Stimulated activated CD8-positive, alpha-beta memory T cell treated with anti-CD3 and anti-CD28 coated beads, Interleukin-2, amount 100 ng/mL, for 1 hour (primary cell): ENCODE measurements at places on chromosomes 16 and 17.

- DNase-seq = no peak
Measured at GRCh38 chr17:72545766-72546165, 424.9 kb downstream of the SOX9 start.

GRCh38 chr16:10322723-10323527, 62.9 kb upstream of the ATF7IP2 start:
- no peak for DNase-seq

DNA sequence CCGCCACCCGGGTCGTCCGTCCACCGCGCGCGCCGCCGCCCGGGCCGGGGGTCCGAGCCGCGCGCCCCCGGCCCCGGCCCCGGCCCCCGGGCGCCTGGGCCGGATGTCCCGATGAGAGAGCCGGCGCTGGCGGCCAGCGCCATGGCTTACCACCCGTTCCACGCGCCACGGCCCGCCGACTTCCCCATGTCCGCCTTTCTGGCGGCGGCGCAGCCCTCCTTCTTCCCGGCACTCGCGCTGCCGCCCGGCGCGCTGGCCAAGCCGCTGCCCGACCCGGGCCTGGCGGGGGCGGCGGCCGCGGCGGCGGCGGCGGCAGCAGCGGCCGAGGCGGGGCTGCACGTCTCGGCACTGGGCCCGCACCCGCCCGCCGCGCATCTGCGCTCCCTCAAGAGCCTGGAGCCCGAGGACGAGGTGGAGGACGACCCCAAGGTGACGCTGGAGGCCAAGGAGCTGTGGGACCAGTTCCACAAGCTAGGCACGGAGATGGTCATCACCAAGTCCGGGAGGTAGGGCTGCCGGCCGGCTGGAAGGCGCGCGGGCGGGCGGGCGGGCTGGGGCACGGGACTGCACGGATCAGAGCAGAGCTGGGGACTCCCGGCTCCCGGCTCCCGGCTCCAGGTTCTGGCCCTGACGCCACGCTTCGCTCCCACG, 548 bp downstream of the TBX2 start:
- no peak for DNase-seq

DNA sequence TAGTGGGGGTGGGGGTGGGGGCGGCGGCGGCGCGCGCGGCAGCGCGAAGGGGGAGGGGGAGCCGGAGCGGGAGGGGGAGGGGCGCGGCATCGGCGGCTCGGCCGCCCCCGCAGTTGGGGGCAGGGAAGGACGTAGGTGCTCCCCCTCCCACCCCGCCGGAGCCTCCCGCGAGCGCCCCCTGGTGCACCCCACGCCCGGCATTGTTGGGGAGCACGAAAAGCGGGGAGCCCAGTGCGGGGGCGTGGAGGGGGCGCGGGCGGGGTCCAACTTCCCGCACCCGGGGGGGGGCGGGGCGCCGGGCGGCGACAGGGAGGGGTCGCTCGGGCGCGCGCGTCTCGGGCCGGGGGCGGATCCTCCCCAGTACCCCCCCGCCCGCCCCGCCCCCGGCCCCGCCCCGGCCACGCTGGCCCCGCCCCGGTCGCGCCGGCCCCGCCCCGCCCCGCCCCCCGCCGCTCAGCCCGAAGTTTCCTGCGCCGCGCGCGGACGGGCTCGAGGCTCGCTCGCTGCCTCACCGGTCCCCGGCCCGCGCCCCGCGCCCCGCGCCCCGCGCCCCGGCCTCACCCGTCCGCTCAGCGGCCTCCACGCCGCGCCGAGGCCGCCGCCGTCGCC, at the start of gene CACNA1H:
Gene CACNA1H (plus strand): TSS at position 456 of the 609 bp plus-strand sequence. CDS start 632 bp downstream, outside the sequence.
- peak; percentile 6 for DNase-seq

GRCh38 chr17:17626151-17626805, 34.8 kb upstream of the PEMT start:
- DNase-seq = no peak

- no peak for DNase-seq
Measured at GRCh38 chr17:1511756-1512321, 4.6 kb downstream of the INPP5K start.

DNA sequence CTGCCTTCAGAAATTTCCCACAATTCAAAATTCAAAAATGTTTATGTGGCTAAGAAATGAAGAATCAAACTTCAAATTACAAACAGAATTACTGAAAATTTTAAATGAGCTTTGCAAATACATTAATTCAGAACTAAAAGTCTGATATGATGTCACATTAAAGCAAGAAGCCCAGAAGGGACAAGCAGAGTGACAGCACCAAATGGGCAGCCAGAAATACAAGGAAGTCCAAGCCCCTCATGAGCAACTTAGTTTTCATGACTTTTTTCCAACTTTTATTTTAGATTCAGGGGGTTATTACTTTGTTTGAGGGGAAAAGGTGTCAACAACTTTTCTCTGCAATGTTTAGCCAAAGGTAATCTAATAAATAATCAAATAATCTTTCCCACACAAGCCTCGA, 21.5 kb downstream of the UBE2G1 start:
- DNase-seq = no peak

DNA sequence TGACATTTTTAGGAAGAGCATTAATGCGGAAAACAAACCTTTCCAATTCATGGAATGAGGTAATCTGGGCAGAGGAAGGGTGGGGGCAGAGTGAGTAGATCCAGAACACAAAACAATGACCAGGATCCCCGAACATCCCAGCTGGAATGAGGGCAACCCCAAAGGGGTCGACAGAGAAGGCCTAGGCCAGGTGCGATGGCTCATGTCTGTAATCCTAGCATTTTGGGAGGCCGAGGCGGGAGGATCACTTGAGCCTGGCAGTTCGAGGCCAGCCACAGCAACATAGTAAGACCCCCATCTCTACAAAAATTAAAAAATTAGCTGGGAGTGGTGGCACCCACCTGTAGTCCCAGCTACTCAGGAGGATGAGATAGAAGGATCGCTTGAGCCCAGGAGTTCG, 64.7 kb downstream of the ZFHX3 start:
- no peak for DNase-seq

- no peak for DNase-seq
Measured at GRCh38 chr16:54986409-54986808, 55.7 kb downstream of the IRX5 start.

- DNase-seq = no peak
Measured at GRCh38 chr17:17001076-17001777, 29.3 kb upstream of the TNFRSF13B start.

DNA sequence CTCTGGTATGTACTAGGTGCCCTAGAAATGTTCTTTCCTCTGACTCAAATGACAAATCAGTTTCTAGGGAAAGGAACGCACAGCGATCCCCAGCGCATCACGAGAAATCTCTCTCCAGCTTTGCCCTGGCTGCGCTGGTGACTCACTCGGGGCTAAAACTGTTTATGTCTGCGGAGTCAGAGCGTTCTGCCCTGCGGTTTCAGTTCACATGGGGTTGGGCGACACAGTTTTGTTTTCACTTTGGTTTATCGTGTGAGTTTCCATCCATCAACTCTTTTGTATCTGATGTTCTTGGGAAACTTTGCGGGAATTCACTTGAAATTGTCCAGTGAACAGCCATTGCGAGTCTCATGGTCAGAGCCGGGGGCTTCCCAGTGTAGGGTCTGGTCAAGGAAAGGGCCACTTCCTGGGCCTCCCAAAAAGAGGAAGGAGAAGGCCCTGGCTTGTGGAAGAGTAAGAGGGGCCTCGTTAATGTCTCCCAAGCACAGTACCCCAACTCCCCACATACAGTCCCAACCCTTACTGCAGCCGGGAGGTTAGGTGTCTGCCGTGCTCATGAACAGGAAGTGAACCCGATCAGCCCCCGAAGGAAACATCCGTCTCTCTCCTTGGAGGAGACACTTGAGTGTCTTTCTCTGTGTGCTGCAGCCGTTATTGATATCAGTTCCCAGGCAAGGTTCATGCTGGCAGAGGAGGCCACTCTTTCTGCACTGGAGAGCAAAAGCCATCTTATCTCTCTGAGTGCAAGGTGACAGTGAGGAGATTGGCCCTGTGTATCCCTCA, 643.2 kb downstream of the WWOX start:
- peak; percentile 39 for DNase-seq

- DNase-seq = no peak
Measured at GRCh38 chr17:45228763-45229539, 7.3 kb downstream of the FMNL1 start.

GRCh38 chr17:31389657-31390381, 1.7 kb upstream of the RAB11FIP4 start:
- DNase-seq = no peak

- DNase-seq = no peak
Measured at GRCh38 chr17:60060474-60060873, 18.2 kb downstream of the HEATR6 start.

GRCh38 chr17:45050481-45051059, 862 bp downstream of the DCAKD start:
- no peak for DNase-seq

- DNase-seq = no peak
Measured at GRCh38 chr16:59144841-59145240, 410.7 kb upstream of the GOT2 start.

DNA sequence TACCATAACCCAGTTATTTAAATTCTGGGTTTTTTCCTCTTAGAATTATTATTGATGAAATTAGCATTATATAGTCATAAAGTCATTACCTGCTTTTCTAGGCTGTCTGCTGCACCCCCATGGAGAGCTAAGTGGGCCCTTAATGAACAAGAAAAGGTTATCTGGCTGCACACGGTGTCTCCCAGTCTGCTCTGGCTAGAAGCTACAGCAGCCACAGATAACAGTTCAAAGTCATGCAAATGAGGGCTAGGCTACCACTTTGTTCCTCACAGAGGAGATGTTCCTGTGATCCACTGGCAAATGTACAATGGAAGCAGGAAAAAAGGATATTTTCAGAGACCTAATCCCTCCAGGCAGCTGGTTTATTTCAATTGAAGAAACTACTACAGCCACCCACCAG, 112.1 kb downstream of the SNX11 start:
- no peak for DNase-seq

DNA sequence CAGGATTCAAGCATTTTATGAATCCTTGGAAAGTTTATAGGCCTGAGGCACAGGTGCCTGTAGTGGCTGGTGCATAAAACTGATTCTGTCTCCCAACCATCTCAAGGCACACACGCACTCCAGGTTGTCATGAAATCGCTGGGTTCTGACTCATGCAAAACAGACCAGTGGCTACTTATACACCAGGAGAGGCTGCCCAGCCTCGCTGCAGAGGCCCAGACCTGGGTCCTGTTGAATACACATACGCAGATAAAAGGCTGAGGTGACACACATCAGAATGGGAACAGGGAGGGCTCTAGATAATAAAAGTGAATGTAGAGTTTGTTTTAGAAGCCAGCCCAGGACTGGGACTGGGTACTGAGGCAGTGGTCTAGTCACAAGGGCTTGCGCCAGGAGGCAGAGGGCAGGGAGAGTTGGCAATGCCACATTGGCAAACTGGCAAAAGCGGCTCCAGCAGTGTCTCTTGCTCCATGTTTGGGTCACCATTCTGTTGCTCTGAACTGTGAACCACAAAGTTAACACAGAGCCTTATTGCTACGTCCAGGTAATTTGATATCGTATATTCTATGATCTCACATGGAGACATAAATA, 13.6 kb downstream of the OR1D5 start:
- no peak for DNase-seq

- DNase-seq = no peak
Measured at GRCh38 chr16:3458278-3458851, 14.9 kb downstream of the NAA60 start.

DNA sequence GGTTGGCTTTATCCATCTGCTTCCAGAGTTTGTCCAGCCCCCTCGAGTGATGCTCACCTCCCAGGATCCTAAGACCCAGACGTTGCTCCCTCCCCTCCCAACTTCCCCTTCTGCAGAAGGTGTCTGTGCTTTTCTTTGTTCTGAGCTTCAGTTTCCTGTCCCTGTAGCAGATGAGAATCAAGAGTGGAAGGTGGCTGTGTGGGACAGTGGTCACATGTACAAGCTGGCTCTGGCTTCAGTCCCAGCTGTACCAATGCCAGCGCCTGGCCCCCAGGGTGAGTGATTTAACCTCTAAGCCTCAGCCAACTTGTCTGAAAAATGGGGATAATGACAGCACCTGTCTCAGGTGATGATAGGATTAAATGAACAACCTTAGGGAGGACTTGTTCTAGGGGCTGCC, 7.7 kb downstream of the PRR15L start:
- DNase-seq = no peak

DNA sequence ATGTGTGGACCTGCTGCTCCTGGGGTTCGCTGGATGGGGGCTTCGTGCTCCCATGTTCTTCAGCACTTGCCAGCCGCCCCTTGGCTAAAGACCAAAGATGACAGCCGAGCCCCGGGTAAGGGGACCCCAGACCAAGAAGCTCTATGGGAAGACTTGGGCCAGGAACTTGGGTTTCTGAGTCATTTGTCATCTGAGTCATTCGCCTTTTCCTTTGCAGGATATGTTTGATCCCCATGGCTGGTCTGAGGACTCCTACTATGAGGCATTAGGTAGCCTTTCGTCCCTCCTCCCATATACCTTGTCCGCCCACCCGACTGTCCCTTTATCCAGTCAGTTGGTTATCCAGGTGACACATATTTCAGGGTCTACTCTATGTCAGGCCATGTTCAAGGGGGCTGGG, 17.7 kb upstream of the ITGB4 start:
- no peak for DNase-seq

- no peak for DNase-seq
Measured at GRCh38 chr17:12624211-12624610, 41.5 kb upstream of the MYOCD start.

DNA sequence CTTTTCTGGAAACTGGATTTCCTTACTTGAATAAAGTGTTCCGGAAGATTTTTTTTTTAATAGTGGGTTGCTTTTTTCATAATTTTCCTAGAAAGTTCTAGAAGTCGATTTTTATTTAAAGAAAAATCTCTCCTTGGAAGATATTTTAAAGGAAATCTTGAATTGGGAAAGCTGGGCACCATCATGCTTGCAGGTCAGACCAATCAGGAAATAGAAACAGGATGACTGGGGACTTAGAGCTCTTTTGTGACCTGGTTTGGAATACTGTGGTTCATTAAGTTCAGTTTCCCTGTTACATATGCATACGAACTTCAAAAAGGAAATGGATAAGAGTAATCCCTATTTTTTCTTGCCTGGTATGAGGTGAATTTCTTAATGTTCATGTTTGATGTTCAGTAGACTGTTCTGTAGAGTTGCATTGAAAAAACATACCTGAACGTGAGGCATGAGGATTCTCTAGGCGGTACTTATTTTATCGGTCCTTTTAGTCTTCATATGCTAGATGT, 1.2 kb downstream of the NFATC3 start:
- no peak for DNase-seq

- DNase-seq = no peak
Measured at GRCh38 chr17:68768804-68769203, 167.6 kb upstream of the FAM20A start.

DNA sequence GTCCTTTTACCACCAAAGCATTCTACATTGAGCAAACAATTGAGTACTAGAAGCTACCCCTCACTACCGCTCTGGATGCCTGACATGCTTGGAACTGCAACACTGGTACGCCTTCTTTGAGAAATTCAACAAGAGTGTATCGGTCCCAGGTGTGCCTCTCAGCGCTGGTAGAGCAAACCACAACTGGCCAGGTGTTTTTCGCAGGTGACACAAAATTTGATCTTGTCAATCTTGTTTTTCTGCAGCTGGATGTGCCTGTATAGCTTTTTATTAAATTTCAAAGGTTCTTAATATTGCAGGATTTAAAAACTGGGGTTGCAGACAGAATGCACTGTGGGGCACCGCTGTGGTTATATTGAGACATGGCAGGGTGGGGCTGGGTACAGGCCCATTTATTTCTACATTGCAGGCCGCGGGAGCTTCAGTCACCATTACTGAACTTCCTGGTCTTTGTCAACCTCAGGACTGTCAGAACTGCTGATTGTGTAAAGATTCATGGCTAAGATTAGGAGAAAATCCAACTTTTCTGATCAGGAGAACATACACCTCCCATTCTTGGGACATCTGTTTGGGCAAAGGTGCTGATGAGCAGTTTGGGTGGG, 4.5 kb upstream of the SNX20 start:
- DNase-seq = no peak

GRCh38 chr17:10177913-10178505, 20.4 kb downstream of the GAS7 start:
- DNase-seq = no peak
